ENCODE measurements at places on chromosomes 6 and 20.

- ATAC-seq, result no peak
Observed at GRCh38 chr6:138263963-138264362, 45.7 kb upstream of the PBOV1 start.

DNA sequence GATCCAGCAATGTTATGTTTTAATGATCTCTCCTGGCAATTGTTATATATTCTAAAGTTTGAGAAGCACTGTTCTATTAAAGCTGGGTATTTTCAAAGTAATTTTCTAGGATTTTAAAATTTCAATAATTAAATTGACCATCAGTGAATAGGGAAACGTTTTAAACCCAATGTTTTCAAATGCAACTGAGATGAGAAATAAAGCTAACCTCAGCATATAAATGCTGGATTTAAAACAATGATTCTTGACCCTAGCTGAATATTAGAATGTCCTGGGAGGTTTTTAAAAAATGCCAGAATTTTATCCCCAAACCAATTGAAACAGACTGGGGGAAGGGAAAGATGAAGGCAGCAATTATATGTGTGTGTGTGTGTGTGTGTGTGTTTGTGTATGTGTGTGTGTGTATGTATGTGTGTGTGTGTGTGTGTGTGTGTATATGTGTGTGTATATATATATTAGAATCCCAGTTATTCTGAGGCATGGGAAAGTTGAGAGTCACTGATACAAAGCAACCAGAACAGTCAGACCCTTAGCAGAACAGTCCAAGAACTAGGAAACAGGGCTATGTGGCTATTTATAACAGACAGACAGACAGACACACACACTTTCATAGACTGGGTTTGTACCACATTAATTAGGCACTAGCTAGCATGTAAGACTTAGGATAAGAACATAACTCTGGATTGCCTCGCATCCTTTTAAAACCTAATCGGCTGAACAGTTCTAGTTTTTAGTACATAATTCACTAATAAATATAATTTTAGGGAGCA is 107.8 kb downstream of the MAN1A1 start:
- no peak for ATAC-seq

- ATAC-seq, result peak; percentile 86
Observed at GRCh38 chr6:139291813-139292619, at the start of gene TXLNB. Gene TXLNB, minus strand, starts transcription at chr6:139291998. Its CDS starts 3,099 bp downstream, at chr6:139288899.

- ATAC-seq, result no peak
Observed at GRCh38 chr6:143695969-143696663, 18.4 kb downstream of the PHACTR2 start.

- peak; percentile 76 for ATAC-seq
Observed at GRCh38 chr6:2688401-2689064, 62.2 kb downstream of the MYLK4 start.

GRCh38 chr6:105330913-105331312 is 72.0 kb downstream of the PREP start:
- ATAC-seq, result peak; percentile 75

Data from esophagus mucosa (tissue), 1 donor.